ENCODE measurements at places on chromosomes 1 and 21.

DNA sequence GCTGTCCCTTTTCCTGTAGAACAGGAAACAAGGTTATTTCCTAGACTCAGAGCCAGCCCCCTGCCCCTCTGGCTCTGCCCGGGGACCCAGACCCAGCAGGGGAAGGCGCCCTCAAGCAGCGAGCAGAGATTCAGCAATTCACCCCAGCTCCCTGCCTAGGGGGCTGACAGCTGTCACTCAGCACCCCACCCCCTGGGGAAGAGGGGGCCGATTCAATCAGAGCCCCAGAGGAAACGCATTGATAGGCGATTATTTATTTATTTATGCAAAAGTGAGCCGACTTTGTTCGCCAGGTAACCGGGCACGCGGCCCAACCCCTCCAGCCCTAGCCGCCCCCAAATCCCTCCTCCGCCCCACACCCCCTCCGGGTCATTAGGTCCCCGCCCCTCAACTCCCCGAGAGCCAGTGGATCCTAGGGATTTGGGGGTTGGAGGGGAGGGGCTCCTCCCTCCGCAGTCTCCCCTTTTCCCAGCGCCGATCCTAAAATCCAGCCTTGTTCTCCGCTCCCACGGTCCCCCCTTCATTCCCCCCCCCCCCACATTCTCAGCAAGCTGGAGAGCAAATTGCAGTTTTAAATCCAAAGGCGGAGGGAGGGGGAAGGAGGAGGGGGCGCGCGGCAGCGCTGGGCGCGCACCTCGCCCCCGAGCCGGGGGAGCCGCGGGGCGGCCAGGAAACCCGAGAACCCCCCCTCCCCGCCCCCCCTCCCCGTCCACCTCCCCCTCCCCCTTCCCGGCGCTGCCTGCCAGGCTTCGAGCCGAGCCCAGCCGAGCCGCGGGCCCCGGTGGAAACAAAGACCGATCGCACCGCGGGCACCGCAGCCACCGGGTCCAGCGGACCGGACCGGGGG, 1.3 kb downstream of the AHDC1 start:
- peak; percentile 54 for DNase-seq

DNA sequence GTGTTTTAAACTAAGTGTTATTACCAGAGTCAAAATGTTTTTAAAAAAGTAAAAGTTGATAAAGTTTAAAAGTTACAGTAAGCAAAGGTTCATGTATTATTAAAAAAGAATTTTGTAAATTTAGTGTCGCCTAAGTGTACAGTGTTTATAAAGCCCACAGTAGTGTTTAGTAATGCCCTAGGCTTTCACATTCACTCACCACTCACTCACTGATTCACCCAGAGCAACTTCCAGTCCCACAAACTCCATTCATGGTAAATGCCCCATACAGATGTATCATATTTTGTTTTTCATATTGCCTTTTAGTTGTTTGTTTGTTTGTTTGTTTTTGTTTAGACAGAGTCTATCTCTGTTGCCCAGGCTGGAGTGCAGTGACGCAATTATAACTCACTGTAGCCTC, 353.8 kb upstream of the PTBP2 start:
- no peak for DNase-seq

DNA sequence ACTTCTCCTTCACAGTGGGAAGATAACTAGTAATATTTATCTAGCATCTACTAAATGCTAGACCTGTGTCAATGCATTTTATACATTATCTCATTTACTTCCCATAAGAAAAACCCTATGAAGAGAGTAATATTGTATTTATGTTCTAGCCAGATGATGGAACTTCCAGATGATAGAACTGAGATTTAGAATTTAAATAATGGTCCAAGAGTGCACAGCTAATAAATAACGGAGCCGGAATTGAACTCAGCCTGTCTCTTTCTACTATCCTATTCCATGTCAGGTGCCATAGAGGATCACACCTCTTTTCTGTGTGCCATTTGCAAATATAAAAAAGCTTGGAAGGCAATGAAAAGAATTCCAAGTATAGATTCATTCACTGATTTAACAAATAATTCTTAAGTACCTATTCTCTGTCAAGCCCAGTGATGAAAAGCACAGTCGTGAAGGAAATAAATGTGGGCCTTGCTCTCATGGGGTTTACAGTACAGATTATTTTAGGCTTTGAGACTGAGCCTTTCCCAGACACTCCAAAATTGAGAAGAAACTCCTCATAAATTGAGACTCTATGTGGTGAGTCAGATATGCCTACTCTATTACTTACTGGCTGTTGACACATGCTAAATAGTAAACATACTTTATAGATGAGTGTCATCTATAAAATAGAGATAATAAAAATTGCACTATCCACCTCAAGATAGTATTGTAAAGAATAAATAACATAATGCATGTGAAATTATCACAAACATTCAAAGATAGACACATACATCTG, 378.0 kb upstream of the PRMT6 start:
- no peak for DNase-seq

GRCh38 chr1:216804111-216804510, 80.9 kb upstream of the ESRRG start:
- no peak for DNase-seq

- no peak for DNase-seq
These were observed 2.3 kb downstream of the SLC37A1 start for GRCh38 chr21:42515708-42516502.

DNA sequence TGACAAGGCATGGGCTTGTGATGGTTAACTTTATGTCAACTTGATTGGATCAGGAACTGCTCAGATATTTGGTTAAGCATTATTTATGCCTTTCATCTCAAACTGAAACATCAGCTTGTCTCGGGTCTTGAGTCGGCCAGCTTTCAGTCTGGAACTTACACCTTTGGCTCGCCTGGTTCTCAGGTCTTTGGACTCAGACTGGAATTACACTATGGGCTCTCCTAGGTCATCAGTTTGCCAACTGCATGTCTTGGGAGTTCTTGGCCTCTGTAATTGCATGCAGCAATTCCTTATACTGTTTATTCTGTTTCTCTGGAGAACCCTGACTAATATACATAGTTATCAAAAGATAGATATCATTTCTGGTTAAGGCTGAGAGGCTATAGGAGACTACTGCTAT, 653.7 kb downstream of the ADGRL2 start:
- DNase-seq: no peak

DNA sequence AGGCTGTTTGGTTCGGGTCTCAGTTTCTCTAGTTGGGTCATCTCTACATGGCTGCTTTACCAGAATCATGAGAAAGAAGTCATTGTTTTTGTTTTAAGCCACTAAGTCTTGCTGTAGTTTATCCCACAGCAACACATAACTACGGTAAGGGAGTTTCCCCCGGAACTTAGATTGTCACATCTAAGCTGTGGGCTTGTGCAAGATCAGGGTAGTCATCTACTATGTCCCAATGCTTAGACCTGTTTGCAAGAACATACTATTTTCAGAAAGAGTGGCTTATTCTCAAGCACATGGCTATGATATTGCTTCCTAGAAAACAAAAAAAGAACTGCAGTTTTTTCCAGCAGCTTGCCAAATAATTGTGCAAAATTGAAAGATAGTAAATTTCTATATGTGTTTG, 18.0 kb upstream of the OLIG2 start:
- peak; percentile 33 for DNase-seq

- DNase-seq: no peak
These were observed 3901.2 kb downstream of the SRGAP2C start for GRCh38 chr1:125085720-125086591.

GRCh38 chr1:215529571-215529970, 37.5 kb upstream of the KCTD3 start:
- DNase-seq: no peak

DNA sequence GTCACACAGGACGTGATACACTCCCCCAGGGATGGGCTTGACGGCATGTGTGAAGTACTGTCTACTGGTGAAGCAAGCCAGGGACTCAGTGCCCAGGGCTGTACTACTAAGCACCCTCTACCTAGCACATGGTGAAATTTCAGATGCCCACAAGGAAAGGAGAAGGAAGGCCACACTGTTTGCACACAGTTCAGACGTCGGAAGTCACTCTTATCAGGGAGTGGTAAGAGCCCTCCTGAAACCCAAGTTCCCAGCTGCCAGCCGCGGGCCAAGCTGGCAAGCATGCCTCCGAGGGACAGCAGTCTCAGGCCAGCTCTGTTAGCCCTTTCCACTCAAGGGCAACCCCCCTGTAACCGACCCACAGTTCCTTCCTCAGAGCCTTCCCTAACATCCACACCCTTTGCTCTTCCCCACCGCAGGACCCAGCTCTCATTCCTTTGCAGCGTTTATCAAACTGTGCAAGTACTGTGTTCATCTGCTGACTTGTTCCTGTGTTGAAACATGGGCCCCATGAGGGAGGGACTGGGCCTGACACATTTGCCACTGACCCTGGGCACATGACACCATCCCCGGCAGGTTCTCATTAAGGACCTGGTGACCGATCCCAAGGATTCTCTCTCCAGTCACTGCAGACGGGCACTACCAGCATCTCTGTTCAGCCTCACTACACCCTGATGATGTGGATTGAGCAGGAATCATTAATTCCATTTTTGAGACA, 58.5 kb downstream of the SLC66A1 start:
- no peak for DNase-seq

- no peak for DNase-seq
These were observed 55.4 kb upstream of the IFFO2 start for GRCh38 chr1:19011845-19012231.

- DNase-seq: no peak
These were observed 233.0 kb upstream of the CACYBP start for GRCh38 chr1:174766727-174767126.
